Naive thymus-derived CD4-positive, alpha-beta T cell (primary cell): ENCODE measurements at places on chromosomes 7 and 10. TPM values are rescaled to one million over a fixed set of nuclear protein-coding genes. Genes with fewer than 3 reads are reported as not detected.

DNA sequence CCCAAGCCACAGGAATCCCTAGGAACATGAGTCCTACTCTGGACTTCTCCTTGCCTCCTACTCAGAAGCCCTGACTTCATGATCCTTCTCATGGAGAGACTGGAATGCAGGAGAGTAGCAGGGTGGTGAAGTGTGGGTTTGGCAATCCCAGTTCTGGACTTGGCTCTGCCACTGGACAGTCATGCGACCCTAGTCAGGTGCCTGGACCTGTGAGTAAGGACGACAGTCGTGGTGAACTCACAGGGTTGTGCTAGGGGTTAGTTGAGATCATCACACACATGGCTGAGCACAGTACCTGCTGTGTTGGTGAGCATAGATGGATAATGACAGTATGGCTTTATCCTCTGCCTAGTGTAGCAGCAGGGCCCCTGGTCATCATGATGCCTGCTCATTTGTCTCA, 117.9 kb downstream of the LRRC18 start:
- DNase-seq: no peak
- no peaks in the 10 kb centered on the region for H3K36me3 ChIP-seq
- H3K27me3 ChIP-seq: no peaks in the 10 kb centered on the region
- H3K27ac ChIP-seq: no peak overlapping the region

The SLC39A12 gene
- total RNA-seq: not detected

The CFAP69 gene
- not detected for total RNA-seq

The ATRNL1 gene
- 0.46 and 0.69 TPM in 2 replicates for total RNA-seq

DNA sequence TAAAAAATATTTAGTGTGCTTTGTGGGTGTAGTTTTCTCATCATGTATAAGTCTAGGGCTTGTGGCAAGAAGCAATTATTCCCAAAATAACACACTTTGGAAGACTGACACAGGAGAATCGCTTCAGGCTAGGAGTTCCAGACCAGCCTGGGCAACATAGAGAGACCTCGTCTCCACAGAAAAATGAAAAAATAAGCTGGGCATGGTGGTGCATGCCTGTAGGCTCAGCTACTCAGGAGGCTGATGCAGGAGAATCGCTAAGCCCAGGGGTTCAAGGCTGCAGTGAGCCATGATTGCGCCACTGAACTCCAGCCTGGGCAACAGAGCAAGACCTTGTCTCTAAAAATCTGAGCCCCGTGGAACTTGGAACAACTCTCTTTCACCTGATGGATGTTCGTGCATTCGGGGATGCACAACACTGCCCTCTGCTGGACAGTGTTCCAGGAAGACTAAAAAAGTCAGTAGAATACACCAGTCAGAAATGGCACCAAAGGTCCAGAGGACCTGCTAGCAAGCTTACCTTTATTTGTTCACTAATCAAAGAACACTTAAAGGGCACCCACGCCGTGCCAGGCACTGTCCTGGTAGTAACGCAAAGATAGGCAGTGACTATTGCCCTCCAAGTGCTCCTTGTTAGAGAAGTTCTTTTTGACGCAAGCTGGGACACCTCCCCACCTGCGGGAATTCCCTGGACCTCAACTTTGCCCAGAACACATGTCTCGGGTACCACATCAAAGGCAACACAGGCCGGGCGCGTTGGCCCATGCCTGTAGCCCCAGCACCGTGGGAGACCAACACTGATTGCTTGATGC, 81.9 kb upstream of the CALN1 start:
- H3K4me3 ChIP-seq: no peak overlapping the region
- no peaks in the 10 kb centered on the region for H3K27me3 ChIP-seq
- H3K36me3 ChIP-seq: no peaks in the 10 kb centered on the region
- no peaks in the 10 kb centered on the region for H3K4me1 ChIP-seq
- no peak overlapping the region for H3K27ac ChIP-seq

DNA sequence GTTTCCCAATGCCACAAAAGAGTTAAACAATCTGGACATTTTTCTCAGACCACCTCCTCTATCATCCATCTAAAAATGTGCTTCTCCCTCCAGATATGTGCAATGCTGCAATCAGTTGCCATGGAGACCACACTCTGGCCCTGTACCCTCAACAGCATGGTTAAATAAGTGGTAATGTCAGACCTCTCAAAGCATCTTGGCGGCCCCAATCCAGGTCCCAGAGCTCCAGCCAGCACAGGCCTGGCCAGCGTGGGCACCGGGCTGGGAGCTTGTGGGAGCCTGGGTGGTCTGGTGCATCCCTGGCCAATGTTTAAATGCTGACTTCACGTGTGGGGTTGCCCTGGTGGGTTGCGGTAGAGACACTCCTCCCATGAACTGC, 362.9 kb upstream of the ZNF32 start:
- no peaks in the 10 kb centered on the region for H3K4me1 ChIP-seq
- DNase-seq: no peak
- H3K36me3 ChIP-seq: no peaks in the 10 kb centered on the region

DNA sequence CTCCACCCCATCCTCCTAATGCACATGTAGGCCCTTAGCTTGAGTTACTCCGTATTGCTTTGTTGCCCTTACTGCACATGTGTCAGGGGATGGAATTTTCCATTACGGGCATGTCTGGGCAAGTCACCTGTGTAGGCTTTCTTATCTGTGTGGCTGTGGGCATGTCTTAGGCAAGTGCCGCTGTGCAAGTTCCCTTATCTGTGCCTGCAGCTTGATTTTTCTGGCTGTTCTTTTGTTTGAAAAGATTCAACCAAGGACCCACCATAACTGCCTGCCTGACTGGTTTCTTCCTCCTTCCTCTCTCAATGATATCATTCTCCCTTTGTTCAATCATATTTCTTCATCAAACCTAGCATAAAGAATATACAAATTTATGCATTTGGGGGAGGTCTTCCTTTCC, 88.5 kb downstream of the AKR1D1 start:
- H3K36me3 ChIP-seq: no peaks in the 10 kb centered on the region
- H3K27me3 ChIP-seq: no peaks in the 10 kb centered on the region
- no peak overlapping the region for H3K27ac ChIP-seq
- H3K4me1 ChIP-seq: no peaks in the 10 kb centered on the region
- H3K4me3 ChIP-seq: no peak overlapping the region

The P4HA1 gene
- 13.3 TPM for total RNA-seq

- no peaks in the 10 kb centered on the region for H3K4me1 ChIP-seq
- H3K36me3 ChIP-seq: peaks cover 7% of the 10 kb centered on the region
- H3K27me3 ChIP-seq: no peaks in the 10 kb centered on the region
- no peak overlapping the region for H3K27ac ChIP-seq
- DNase-seq: no peak
Observed at GRCh38 chr10:98242823-98243222, 25.2 kb downstream of the LOXL4 start.

DNA sequence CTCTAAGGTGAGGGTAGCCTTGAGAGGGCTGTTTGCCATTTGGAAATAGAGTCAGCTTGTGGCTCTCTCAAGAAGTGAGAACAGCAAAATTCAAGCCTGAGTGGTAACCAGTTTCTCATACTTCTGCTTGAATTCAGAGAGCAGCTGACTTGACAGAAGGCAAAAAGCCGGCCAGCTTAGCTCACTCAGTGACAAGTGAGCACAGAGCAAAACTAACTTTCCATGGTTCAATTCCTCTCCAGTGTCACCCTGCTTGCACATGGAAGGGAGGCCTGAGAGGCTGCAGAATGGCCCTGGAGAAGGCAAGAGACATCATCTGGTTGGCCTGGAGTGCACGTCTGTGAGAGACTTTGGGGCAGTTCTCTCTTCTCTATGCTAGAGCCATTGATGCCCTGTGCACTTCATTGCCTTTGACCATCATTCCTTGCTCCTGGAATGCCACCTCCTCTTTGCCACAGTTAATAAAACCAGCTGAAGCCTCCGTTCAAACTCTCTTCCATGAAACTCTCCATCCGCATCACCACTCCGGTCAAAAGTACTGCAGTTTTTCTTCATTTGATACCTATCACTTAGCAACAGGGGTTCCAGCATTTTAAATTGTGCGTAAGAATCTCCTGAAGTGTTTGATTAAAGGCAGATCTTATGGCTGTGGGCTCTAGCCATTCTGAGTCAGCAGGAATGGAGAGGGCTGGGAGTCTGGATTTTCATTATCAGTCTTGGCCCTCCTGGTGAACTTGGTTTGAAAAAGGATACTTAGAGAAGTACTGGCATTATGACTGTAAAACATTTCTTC, 69.8 kb upstream of the PIK3CG start:
- no peak for DNase-seq
- no peak overlapping the region for H3K4me3 ChIP-seq
- no peaks in the 10 kb centered on the region for H3K27me3 ChIP-seq
- H3K4me1 ChIP-seq: no peaks in the 10 kb centered on the region

DNA sequence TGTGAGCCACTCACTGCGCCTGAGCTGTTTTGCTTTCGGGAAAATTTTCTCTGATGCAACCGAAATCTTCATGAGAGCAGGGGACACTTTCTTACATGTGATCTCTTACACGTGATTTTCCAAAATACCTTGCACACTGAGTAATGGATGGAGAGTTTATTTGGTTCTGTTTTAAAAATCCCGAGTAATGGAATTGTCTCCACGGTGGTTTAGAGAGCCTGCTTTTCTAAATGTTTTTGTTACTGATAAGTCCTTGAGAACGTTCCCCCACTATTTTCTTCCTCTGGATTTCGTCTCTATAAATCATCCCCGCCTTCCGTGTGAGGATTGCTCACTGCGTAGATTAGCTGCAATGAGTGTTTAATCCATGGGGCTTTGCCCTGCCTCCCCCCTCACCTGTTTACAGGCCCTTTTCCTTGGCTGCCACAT, 25.7 kb downstream of the CAMK1D start:
- H3K4me1 ChIP-seq: no peaks in the 10 kb centered on the region
- H3K27me3 ChIP-seq: no peaks in the 10 kb centered on the region
- no peaks in the 10 kb centered on the region for H3K36me3 ChIP-seq

GRCh38 chr7:117485118-117485620, 5.3 kb downstream of the CFTR start:
- no peaks in the 10 kb centered on the region for H3K4me1 ChIP-seq
- no peaks in the 10 kb centered on the region for H3K36me3 ChIP-seq
- H3K27ac ChIP-seq: no peak overlapping the region
- peaks cover 4% of the 10 kb centered on the region for H3K27me3 ChIP-seq

The GBX1 gene
- total RNA-seq: not detected

The SORBS1 gene
- 1.6 TPM for total RNA-seq

The DPP6 gene
- total RNA-seq: not detected
